ENCODE measurements at places on chromosomes 6 and 20.

DNA sequence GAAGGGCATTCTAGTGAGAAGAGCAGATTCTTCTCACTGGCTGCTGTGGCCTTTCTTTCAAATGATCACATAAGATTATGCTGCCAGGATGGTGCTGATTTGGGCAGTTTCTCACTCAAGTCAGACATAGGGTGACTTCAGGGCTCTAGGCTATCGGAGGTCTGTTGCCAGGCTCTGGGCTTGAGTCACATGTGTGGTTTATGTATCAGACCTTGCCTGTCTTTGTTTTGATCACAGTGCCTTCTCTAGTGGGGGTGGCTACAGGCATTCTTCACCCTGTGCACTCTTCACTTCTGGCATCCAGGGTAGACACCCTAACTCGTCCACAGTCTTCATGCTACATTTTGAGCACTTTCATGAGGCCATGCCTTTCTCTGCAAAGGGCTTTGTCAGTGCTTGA, 823.7 kb upstream of the MAN1A1 start:
- no peak for DNase-seq

DNA sequence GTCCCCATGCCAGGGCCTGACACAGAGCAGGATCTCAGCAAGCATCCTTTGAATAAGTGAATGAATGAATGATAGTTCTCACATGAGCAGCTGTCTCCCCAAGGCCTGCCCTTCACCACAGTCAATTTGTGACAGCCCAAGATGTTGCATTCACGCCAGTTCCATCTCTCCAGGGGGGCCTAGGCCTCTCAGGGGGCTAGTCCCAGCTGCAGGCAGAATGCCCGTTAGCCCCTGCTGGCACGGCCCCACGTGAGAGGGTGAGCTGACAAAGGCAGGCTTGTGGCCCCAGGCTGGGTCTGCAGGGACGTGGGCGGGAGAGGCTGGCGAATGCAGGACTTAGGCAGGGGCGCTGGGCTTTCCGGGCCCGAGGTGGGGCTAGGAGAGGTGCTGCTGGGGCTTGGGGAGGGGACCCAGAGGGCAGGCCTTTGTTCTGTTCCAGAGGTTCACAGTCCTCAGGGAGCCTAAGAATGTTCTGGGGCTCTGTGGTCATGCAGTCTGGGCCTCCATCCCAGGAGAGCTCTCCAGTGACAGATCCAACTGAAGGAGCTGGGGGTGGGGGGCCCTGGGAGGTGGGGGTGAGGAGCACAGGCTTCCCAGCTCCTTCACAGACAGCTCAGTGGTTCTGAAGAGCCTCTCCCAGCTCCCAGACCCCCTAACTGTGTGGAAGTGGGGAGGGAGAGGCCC, 30.5 kb upstream of the TLDC2 start:
- DNase-seq, result no peak

GRCh38 chr20:48606841-48607543, 220.8 kb downstream of the PREX1 start:
- DNase-seq, result no peak

DNA sequence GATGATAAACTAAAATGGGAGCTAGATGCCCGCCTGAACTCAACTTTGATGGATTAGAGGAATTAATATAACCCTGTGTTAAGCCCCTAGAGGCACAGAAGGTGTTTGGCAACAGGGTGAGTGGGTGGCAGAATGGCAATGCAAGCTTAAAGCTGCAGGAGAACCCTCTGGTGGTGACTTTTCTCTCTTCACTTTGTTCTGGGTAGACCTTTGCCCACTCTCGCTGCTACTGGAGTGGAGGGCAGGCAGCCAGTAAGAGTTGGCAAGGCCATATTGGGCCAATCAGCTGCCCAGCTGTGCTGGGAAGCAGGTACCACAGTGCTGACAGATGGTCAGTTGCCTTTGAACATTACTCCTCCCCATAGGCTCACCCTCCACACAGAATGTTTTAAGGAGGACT, 468.2 kb downstream of the MMUT start:
- DNase-seq, result no peak

DNA sequence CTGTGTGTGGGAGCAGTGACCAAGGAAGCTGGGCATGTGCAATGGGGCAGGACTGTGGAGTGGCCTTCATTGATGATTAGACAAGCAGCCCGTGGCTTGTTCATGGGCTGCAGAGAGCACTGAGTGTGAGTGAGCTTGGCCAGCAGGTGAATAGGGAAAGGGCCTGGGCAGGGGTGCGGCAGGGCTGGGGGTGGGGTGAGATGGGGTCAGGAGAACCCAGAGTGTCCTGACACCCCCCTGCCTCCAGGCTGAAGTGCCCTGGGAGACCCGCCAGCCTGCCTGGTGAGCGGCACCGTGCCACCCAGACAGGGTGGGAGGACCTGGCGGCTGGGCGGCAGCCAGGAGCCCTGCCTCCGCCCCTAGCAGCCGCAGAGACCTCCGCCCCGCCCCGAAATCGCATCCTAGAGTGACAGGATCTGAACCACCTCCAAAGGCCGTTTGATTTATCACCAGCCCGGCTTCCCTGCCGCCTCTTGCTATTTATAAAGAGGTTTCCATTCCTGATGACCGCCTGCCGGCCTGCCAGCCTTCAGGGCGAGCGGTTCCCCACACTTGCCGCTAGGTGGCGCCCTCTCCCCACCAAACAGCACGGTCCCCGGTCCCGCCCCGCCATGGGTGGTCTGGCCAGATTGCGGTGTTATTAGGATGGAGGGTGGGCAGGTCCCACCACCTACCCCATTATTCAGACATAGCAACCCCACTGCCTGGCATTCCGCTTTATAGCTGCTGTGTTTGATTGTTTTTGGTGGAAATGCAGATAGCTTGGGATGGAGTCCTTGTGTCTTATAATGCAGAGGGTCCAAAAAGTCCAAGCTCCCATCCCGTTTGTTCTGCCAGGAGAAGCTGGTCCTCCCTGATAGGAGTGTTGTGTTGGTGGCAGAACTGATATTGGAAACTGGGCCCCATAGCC, 3.5 kb downstream of the MYLK2 start:
- peak; percentile 81 for DNase-seq

DNA sequence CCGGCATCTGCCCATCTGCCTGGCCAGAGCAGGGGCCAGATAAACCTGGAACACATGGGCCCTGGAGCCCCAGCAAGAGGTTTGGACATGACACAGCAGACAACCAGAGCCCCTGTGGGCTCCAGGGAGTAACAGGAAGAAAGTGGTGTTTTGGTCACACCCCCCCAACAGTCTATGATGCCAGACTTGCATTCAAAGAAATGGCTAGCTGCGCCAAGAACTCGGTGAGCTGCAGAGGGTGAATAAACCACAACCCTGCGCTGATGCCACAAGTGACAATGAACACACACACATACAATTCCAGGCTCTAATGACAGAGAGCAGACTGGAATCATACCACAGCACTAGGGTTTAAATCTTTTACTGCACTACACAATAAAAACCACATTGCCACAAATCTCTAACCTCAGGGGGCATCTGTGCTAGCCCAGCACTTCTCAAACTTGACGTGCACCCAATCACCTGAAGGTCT, 34.0 kb downstream of the TRERF1 start:
- no peak for DNase-seq

DNA sequence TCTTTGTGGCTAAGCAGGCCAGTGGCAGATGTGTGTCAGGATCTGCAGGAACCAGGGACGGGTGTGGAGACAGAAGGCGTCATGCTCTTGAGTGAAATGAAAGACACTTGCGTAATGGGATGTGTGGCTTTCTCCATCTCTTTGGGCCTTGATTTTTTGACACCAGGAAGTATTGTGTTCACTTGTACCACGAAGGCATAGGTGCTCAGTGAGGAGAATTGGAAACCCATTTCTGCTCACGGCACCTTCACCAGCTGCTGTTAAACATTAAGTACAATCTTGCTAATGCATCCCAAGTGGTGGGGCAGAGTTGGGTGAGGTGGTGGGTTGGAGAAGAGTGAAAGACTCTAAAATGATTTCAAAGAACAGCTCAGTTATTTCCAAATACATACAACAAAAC, 30.0 kb downstream of the GJA10 start:
- DNase-seq, result no peak

- no peak for DNase-seq
Observed at GRCh38 chr6:145142958-145143357, 592.4 kb downstream of the EPM2A start.

GRCh38 chr6:73123632-73124329, 101.5 kb downstream of the KHDC1L start:
- no peak for DNase-seq

DNA sequence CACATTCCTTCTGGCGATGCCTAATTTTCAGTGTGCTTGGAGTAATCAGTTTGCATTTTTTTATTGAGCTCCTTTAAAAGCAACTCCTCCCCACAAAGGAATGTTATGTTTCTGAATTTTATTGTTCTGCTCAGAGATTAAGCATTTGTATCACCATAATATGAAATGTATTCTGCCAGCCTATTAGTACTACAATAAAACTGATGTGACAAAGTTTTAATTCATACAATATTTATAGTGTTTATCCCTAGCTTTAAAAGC, 236.9 kb upstream of the ASCC3 start:
- DNase-seq, result no peak

DNA sequence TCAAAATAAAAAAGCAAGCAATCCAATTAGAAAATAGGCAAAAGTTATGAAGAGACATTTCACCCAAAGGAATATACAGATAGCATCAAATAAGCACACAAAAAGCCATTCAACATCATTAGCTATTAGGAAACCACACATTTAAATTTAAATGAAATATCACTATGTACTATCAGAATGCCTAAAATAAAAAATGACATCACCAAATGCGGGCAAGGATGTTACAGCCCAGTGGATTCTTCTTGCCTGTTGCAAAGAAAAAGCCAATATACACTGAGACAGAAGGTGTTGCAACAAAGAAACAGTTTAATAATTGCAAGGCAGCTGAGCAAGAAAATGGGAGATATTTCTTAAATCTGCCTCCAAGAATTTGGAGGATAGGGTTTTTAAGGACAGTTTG, 31.0 kb upstream of the MBOAT1 start:
- no peak for DNase-seq

GRCh38 chr20:32404017-32404416, 45.9 kb downstream of the ASXL1 start:
- DNase-seq, result no peak

GRCh38 chr6:27053738-27054137, 193.8 kb upstream of the PRSS16 start:
- DNase-seq, result no peak

GRCh38 chr6:31610968-31611367, 4.1 kb upstream of the AIF1 start:
- DNase-seq, result no peak

DNA sequence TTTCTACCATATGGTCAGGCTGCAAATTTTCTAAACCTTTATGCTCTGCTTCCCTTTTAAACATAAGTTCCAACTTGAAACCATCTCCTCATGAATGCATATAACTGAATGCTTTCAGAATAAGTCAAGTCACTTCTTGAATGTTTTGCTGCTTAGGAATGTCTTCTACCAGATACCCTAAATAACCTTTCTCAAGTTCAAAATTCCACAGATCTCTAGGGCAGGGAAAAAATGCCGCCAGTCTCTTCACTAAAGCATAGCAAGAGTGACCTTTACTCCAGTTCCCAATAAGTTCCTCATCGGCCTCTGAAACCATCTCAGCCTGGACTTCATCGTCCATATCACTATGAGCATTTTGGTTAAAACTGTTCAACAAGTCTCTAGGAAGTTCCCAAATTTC, 1011.2 kb upstream of the CITED2 start:
- DNase-seq, result no peak

DNA sequence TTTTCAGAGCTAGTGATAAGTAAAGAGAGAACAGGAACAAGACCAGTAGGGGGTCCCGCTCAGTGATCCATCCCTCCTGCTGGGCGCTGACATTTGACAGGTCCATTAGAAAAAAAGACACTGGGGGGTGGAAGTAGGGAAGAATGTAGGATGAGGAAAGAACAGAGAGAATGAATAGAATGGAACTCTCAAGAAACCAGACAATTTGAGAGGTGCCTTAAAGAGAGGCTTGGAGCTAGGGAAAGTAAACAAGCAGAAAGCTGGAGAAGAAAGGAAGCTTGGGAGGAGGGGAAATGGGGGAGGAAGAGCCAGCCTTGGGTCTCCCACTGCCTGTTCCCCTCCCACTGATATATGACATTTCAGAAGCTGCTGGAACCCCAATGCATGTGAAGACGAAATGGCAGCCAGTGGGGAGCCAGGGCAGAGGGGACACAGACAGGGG, 8.4 kb downstream of the GABBR1 start:
- no peak for DNase-seq

- DNase-seq, result no peak
Observed at GRCh38 chr6:45681860-45682511, 304.3 kb upstream of the SUPT3H start.

DNA sequence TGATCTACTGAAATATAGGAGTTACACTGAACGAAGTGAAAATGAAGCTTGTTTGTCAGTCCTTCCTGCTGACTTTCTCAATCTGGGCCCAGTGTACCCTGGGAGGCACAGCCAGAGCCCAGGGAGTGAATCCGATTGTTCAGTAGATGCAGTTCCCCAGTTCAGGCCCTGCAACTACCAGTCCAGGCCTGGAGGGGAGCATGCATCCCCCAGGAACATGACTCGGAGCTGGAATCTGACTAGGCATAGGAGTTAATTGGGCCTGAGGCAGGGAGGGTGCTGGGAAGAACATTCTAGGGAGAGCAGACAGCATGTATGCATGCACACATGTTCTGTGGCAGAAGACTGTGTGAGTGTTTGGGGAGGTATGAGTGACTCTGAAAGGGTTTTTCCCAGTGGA, 42.1 kb downstream of the PHACTR3 start:
- no peak for DNase-seq

- DNase-seq, result no peak
Observed at GRCh38 chr6:29763491-29764289, 40.5 kb downstream of the HLA-F start.

GRCh38 chr20:18722371-18722770, 91.2 kb upstream of the SCP2D1 start:
- no peak for DNase-seq

GRCh38 chr6:87939776-87940175, 107.9 kb upstream of the SPACA1 start:
- no peak for DNase-seq

- DNase-seq, result no peak
Observed at GRCh38 chr6:158321960-158322359, 9.7 kb downstream of the TULP4 start.

DNA sequence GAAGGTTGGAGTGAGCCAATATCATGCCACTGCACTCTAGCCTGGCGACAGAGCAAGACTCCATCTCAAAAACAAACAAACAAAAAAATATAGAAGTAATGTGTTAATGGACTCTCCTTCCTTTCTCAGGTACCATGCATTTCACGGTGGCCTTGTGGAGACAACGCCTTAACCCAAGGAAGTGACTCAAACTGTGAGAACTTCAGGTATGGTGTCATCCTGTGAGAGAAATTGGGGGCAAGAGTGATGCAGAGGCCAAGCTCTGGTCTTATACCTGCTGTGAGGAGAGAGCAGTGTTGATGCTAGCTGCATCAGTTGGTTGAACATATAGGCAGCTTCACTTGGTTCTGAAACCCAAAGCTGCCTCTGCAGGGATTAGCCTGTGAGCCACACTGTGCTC, 6.2 kb downstream of the ITCH start:
- no peak for DNase-seq

- no peak for DNase-seq
Observed at GRCh38 chr6:34834789-34835518, 43.1 kb downstream of the BLTP3A start.

- peak; percentile 40 for DNase-seq
Observed at GRCh38 chr6:26420688-26421171, 18.7 kb downstream of the BTN3A1 start.

Measured in NCI-H524 (cell line).